Karpas-422 (cell line): ENCODE measurements at places on chromosomes 1 and 21. TPM values are rescaled to one million over a fixed set of nuclear protein-coding genes. Genes with fewer than 3 reads are reported as not detected.

Gene COX20
- 24.1 and 52.4 TPM in 2 replicates for total RNA-seq

Gene OR2T4
- not detected in 2 replicates for total RNA-seq

Gene CLDN17
- total RNA-seq: not detected in 2 replicates

Gene RNU1-4
- under 0.01 TPM in 2 replicates for total RNA-seq

Gene SYNC
- total RNA-seq: not detected in 2 replicates

Gene IRF6
- total RNA-seq: 0.36 TPM in 1 of 2 replicates, not detected in the other
